ENCODE measurements at places on chromosomes 13 and 19. TPM values are rescaled to one million over a fixed set of nuclear protein-coding genes. Genes with fewer than 3 reads are reported as not detected.

The SIGLEC8 gene
- 3.8 TPM for polyA plus RNA-seq

DNA sequence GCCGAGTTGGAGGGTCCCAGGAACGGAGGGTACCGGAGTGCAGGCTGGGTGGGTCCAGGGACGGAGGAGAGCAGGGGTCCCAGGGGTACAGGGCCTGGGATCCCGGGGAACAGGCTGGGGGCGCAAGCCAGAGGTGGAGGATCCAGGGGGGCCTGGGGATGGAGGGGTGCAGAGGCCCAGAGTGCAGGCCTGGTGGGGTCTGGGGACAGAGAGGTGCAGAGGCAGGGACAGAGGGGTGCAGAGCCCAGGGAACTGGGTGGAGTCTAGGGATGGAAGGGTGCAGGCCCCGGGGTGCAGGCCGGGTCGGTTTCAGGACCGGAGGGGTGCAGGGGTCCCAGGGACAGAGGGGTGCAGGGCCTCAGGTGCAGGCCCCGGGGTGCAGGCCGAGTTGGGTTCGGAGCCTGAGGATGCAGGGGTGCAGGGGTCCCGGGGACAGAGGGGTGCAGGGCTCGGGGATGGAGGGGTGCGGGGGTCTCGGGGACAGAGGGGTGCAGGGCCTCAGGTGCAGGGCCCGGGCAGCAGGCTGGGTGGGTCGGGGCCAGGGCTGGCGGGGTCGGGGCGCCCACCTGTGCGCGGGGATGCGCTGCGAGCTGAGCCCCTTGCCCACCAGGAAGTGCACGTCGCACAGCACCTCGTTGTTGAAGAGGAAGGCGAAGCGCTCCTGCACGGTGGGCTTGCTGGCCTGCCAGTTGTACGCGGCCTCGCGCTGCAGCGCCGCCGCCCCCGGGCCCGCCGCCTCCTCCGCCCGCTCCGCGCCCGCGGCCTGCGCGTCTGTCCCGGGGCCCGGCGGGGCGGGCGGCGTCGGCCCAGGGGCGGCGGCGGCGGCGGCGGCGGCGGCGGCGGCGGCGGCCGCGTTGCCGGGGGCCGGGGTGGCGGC lies 545 bp downstream of the BTBD2 start:
- DNase-seq = no peak

The ZNF235 gene
- 7.5 TPM for polyA plus RNA-seq

The RTBDN gene
- polyA plus RNA-seq = 6.8 TPM

The CACNG7 gene
- polyA plus RNA-seq = 139 TPM

- DNase-seq = no peak
These were observed 39.4 kb downstream of the ADPRHL1 start for GRCh38 chr13:113413898-113414282.
